ENCODE measurements at places on chromosomes 5 and 9.
A peak's percentile ranks its signal among the peaks of the same experiment; 100 is the strongest.

GRCh38 chr5:45062044-45062443, 253.3 kb downstream of the MRPS30 start:
- no peak for DNase-seq

DNA sequence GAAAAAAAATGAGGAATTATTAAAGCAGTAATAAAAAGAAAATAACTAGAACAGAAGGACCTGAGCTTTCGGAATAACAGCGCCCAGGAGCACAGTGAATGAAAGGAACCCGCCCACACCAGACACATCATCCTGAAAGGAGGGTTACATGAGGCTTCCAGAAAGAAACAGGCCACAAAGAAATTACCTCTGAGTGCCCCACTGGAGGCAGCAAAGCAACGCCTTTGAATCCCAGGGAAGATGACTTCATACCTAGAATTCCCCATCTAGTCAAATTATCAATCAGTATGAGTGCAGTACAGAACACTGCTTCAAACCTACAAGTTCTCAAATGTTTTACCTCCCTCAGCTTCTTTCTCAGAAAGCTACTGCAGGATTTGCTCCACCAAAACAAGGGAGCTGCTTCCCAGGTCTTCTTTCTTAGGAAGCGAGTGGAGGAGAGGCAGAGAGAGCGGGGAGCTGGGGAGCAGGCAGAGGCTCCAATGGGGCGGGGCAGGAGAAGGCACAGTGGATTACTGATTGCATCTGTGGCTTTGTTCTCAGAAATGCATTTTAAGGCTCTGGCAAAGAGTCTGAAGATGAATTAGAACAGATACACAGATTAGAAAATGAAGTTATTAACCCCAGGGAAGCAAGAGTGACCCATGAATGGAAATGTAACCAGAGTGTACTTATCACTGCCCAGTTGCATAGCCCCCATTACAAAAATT, 87.1 kb downstream of the SEMA4D start:
- no peak for DNase-seq

- no peak for DNase-seq
These were observed 23.6 kb downstream of the CTSL start for GRCh38 chr9:87749335-87750035.

- no peak for DNase-seq
These were observed 132.7 kb downstream of the COL23A1 start for GRCh38 chr5:178457471-178457870.

- DNase-seq: no peak
These were observed 36.7 kb upstream of the CCDC112 start for GRCh38 chr5:115333164-115333563.

- DNase-seq: no peak
These were observed 73.1 kb downstream of the RGS3 start for GRCh38 chr9:113536483-113537228.

DNA sequence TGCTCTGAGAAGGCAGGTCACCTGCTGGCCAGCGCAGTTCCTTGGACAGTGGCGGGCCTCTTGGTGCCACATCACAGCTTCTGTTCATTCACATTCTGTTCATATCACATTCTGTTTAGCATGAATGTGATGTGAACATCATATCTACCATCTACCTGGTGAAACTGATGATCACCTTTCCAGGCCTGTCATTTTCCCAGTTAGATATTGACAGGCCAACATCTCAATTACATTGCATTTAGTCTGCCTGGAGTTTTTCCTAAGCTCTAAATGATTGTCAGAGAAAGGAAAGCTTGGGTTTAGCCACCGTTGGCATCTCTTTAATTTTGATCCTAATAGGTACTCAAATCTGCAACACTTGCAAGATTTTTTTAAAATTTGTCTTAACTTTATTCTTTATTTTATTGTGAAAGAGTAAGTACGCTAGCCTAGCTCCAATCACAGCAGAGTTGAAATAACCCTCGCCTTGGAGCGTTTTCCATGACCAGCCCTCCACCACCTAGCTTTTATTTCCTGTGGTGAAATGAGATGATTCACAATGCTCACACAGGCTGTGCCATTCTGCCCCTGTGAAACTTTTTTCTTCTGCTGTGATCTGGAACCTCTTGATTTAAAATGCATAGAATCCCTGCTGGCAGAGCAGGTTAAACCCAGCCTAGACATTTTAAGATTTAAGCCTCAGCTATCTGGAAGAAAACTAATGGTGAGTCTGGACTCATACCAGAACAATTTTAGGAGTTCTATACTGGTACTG, 225.0 kb downstream of the ESM1 start:
- DNase-seq: no peak

GRCh38 chr5:65924366-65925043, 1.9 kb upstream of the ERBIN start:
- DNase-seq: no peak

DNA sequence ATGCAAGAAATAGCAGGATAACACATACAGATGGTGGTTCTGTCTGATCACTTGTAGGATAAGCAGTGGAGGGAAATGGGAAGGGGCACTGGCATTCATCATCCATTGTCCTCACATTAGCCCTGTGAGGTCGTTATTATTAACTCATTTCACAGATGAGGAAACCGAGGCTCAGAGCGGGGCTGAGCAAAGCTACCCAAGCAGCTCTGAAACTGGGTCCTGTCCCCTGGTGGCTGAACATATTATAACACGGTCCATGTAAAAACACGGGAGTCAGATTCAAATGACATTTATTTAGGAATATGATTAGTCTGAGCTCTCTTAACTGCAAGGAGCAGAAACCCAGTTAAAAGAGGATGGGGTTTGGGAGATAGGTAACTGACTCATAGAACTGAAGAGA, 43.1 kb downstream of the HRH2 start:
- DNase-seq: peak; percentile 10

- no peak for DNase-seq
These were observed 170.5 kb downstream of the DMRTA1 start for GRCh38 chr9:22617156-22617555.

DNA sequence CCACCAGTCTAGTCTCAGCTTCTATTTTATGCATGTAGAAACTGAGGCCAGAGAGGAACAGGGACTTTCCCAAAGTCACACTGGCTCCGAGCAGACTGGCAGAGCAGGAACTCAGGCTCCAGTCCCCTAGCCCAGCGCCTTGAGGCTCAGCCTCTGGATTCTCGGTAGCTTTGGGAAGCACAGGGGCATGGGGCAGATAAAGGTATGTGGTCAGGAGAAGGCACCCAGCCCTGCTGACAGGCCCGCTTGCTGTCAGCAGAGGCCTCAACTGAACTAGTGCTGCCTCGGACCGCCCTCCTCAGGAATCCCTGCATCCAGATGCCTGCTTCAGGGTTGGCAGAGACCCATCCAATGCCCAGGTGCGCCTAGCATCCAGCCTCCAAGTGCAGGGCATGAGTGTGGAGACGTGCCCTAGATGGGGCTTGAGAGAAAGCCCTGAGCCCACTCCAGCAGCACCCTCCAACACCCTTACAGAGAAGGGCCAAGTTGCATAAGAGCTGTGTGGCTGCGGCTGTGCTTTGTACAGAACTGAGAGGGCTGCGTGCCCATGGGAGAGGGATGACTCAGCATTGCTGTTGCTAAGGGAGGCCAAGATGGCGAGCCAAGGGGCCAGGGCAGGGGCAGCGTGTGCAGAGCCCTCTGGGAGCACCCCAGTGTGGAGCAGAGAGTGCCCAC, 168.6 kb downstream of the MACROH2A1 start:
- DNase-seq: no peak

DNA sequence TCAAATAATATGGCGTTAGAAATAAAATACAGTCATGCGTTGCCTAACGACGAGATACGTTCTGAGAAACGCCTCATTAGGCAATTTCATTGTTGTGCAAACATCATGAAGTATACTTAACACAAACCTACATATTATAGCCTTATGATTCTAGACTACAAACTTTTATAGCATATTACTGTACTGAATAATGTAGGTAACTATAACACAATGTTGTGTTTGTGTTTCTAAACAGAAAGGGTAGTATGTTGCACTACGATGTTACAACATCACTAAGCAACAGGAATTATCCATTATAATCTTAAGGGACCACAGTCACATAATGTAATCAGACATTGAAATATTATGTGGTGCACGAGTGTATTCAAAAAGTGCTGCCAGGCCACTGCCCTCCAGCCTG, 3.0 kb upstream of the SMC2 start:
- no peak for DNase-seq

GRCh38 chr5:136063778-136064465, 35.1 kb downstream of the TGFBI start:
- no peak for DNase-seq

DNA sequence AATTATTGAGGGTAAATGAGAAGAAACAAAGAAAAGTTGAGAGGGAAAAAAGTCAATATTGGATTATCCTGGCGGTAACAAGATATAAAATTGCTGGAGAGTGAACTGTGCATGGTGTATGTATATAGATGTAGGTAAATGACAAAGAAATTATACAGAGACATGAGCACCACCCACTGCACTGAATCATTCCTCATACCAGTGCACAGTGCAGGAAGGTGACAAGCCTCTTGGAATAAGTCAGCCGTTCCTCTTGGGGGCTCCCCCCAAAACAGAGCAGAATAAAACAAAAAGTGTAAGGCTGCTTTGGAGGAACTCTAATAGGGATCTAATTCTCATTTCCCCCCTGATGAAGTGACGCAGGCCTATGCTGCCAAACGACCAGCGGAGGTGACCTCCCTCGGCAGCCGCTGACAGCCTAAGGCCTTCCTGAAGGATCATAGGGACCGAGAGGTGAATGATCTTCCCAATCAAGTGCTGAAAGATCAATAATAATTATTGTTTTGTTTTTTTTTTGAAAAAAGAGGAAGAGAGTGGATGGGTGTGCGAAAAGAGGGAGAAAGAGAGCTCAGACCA, 245.0 kb downstream of the PSAT1 start:
- no peak for DNase-seq

- DNase-seq: no peak
These were observed 17.6 kb upstream of the AIF1L start for GRCh38 chr9:131078427-131079366.

GRCh38 chr5:150020249-150020648, 19.7 kb downstream of the HMGXB3 start:
- DNase-seq: no peak

- no peak for DNase-seq
These were observed 78.8 kb downstream of the GPR21 start for GRCh38 chr9:123112015-123112975.

DNA sequence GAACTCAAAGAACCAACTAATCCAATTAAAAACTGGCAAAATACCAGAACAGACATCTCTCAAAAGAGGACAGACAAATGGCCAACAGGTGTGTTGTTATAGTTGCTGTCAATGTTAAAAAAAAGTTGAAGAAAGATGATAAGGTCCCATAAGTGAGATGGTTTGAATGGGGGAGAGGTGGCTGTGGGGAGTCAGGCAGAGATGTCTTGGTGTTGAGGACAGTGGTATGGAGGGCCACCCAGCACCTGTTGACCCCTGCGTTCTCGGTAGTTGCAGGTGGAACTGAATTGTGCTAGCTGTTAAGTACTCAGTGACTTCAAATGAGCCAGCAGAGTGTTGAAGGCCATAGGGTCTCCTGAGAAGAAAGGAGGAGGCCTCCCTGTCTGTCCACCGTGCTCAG, 55.9 kb upstream of the PITX1 start:
- no peak for DNase-seq

DNA sequence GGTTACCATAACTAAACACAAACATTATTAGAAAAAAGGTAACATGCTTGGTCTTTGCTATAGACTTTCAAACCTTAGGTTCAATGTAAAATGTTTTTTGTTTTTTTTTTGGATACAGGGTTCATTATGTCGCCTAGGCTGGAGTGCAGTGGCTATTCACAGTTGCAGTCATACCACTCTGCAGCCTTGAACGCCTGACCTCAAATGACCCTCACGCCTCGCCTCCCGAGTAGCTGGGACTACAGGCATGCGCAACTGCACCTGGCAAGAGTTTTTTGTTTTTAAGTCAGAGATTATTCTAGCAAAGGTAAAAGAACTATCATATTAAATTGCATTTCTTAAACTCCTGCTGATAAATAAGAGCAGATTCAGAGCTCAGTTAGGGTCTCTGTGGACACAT, 55.1 kb upstream of the NR5A1 start:
- DNase-seq: no peak

- no peak for DNase-seq
These were observed 101.3 kb downstream of the NUDT12 start for GRCh38 chr5:103461243-103461642.

- DNase-seq: no peak
These were observed 41.4 kb upstream of the PJA2 start for GRCh38 chr5:109451146-109451545.

DNA sequence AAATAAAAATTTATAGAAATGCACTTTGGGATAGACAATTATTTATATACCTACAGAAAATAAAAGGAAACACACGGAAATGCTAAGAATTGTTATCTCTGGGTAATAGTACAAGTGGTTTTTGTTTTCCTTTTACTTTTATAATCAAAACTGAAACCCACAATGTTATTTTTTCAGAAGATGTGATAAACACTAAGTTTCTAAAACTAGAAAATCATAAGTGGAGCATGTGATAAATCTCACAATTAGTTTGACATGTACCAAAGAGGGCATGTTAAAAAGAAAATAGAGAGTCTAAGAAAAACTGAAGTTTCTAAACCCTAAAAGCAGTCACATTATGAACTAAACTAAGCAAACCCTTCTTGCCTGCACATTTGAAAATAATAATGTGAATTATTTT, 61.1 kb downstream of the OXCT1 start:
- DNase-seq: no peak

- no peak for DNase-seq
These were observed 1233.8 kb upstream of the WWC1 start for GRCh38 chr5:167057665-167058064.

DNA sequence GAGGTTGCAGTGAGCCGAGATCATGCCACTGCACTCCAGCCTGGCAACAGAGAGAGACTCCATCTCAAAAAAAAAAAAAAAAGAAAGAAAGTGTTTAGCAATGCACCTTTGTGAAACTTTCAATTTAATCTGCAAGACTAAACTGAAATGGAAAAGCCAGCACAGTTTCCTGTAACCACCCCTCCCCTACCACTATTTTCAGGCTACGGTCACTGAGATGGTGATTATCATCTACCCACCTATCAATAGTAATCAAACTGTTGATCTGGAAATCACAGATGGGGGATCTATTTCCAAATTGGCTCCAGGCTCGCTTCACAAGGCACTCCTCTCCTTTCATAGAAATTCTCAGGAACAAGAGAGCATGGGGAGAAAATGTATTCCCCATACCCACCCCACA, 30.6 kb upstream of the IL7R start:
- DNase-seq: no peak

DNA sequence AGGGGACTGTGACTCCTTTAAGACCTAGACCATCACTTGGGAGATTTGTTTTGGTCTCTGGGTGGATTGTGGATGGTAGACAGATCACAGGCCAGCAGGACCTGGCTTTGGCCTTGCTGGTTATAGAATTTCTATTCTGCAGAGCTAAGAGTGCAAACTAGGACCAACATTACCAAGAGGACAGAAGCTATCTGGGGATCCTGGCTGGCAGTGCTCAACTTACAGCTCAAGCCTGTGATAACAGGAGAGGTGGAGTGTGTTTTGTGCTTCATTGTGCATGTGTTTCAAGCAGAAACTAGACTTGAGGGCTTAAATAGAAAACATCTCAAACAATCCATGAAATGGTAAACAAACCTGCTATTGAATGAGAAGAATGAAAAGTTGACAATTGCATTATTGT, 106.7 kb downstream of the ZNF462 start:
- no peak for DNase-seq

GRCh38 chr9:99666571-99666970, 155.1 kb upstream of the NR4A3 start:
- DNase-seq: no peak

Data from Panc1 (cell line).